HFFc6 (cell line): ENCODE measurements at places on chromosomes 3 and 15. TPM values are rescaled to one million over a fixed set of nuclear protein-coding genes. Genes with fewer than 3 reads are reported as not detected.

GRCh38 chr3:151133917-151134450 lies 48.5 kb downstream of the MED12L start:
- no peak for DNase-seq

DNA sequence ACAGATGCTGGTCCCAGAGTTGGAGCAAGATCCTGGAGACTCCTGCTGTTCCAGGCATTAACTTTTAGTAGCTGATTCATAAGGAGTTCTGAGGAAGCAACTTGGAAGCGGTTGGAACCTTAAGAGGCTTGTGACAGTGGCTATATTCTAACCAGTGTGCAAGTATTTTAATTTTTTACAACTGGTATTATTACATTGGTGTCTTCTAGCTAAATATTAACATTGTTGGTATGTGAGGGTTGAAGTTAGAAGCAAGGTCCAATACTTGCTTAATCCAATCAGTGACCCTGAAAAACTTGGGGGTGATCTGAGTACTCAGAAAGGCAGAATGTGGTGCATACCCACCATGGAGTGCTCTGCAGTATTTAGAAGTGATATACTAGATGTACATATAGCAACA lies 1.5 kb upstream of the OR4F15 start:
- DNase-seq = no peak

The C3orf70 gene
- total RNA-seq = 0.07 to 0.11 TPM (median 0.08 TPM) in 3 replicates

The DUOX1 gene
- total RNA-seq = 0.06 and 0.08 TPM in 2 replicates

GRCh38 chr3:42827023-42827422 lies 17.8 kb downstream of the ACKR2 start:
- DNase-seq = no peak
